ENCODE measurements at places on chromosomes 12 and 14.

DNA sequence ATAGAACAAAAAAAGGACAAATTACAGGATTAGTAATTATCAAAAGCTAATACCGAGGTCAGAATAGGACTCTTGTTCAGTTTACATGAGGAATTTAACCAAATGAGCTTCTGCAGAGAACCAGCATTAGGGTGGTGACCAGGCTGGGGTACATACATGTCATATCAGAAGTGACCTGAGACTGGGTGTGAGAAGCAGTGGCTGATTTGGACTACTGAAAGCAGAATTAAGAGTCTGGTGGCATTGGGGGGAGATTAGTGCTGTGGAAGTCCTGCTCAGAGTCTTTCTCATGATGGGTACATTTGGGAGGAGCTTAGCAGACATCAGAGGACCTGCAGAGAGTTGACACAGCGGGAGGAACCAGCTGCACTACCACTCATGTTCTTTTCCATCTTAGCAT is 21.7 kb downstream of the TRAF3 start:
- DNase-seq: no peak

GRCh38 chr14:103401223-103402214 is 16.3 kb downstream of the MARK3 start:
- DNase-seq: peak; percentile 87

GRCh38 chr12:6752167-6752920 is 597 bp downstream of the MLF2 start:
- DNase-seq: peak; percentile 23

GRCh38 chr12:51865757-51866270 is 17.3 kb upstream of the FIGNL2 start:
- no peak for DNase-seq

- no peak for DNase-seq
These were observed 3.3 kb downstream of the P2RX2 start for GRCh38 chr12:132621657-132622435.

DNA sequence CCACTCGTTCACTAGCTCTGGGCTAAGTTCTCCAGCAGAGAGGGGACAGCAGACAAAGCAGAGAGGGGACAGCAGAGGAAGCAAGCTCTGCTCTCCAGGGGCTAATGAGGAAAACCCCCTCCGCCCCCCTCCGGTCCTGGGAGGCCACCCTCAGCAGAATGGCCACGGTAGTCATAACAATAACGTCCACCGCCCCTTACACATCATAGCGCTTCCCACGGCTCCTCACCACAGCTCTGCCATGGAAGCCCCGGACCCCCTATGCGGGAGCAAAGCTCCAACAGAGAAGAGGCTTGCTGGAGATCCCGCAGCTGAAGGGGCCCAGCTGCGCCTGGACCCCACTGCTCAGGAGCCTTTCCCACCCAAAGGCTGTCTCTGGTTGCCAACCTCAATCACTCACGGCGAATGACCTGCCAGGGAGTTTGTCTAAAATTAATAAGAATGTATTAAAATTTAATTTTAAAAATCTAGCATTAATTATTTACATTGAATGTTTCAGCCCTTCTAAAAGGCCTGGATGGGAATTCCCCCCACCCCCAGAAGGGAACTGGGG is 17.4 kb downstream of the BEGAIN start:
- no peak for DNase-seq

DNA sequence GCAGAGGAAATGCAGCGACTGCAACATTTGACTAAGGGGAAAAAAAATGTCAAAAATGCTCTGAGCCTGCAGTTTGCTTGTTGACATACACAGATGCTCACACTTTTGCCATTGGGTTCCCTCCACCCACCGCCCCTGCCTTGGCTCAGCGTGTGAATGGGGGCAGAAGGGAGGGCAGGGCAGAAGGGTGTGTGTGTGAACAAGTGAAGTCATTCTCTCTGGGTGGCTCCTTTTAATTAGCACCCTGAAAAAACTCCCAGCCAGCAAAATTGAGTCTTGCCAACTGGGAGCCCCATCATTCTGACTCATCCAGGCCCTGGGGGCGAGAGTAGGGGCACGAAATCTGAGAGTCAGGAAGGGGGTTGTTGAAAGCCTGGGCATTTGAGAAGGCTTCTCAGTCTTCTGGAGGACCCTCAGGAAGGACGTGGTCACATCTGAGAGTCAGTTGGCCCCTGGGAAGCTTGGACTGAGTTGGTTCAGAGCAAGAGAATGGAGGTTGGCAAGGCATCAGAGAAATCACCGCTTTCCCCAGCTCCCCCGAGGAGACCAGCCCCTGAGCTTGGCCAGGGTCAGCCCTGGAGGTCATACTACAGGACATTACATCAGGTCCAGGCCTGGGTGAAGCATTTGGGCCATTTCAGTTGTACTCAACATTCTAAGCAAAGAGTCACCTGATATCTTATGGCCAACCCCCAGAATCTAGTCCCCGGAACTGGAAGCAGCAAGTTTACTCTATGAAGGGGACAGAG is 22.7 kb upstream of the KRT78 start:
- DNase-seq: peak; percentile 99

DNA sequence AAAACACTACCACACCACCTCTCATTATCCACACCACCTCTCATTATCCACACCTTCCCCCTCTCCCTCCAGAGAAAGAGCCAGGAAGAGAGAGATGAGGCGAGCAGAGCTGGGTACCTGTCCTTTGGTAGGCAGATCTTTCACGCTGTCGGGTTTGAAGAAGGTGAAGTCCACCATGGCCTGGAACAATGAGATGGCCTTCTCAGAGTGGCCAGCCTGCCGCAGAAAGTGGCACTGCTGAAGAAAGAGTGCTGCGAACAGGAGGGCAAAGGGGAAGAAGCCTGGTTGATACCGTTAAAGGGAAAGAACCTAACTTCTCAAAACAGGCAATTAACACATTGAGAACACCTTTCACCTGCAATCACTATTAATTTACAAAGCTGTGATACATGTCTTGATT is 30.6 kb downstream of the NRDE2 start:
- no peak for DNase-seq

DNA sequence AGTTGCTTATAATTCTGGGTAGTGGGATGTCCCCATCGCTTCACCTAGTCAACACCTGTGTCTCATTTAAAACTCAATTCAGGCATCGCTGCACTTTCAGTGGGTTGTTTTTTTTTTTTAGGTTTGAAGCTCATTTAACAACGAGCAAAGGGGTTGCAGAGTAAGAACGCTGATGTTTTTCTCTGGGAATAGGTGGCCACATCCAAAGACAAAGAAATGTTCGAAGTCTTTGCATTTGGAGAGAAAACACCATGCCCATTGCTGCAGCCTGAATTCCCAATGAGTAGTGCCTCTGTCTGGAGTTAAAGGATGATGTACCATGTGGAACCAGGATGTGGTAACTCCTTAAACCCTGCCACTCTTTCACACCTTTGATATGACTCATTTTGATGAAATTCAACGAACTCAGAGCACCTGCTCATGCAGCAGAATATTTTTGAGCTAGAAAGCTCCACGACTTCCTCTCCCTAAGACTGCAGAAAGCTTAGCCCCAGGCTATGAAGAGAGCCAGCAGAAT is 35.1 kb upstream of the BATF start:
- peak; percentile 86 for DNase-seq

GRCh38 chr14:105388110-105388951 is 10.0 kb upstream of the TEX22 start:
- no peak for DNase-seq

- no peak for DNase-seq
These were observed 327.5 kb upstream of the SLC16A7 start for GRCh38 chr12:59268295-59268809.

GRCh38 chr12:106646472-106646871 is 63.7 kb downstream of the RFX4 start:
- peak; percentile 15 for DNase-seq

GRCh38 chr12:64801381-64801780 is 23.1 kb upstream of the TBC1D30 start:
- DNase-seq: no peak

All from bronchial epithelial cell (primary cell).